ENCODE measurements at places on chromosomes 16 and 17. TPM values are rescaled to one million over a fixed set of nuclear protein-coding genes. Genes with fewer than 3 reads are reported as not detected.
A peak's percentile ranks its signal among the peaks of the same experiment; 100 is the strongest.

GRCh38 chr17:65556014-65556909 is 5.2 kb downstream of the AXIN2 start:
- peak; percentile 90 for DNase-seq

DNA sequence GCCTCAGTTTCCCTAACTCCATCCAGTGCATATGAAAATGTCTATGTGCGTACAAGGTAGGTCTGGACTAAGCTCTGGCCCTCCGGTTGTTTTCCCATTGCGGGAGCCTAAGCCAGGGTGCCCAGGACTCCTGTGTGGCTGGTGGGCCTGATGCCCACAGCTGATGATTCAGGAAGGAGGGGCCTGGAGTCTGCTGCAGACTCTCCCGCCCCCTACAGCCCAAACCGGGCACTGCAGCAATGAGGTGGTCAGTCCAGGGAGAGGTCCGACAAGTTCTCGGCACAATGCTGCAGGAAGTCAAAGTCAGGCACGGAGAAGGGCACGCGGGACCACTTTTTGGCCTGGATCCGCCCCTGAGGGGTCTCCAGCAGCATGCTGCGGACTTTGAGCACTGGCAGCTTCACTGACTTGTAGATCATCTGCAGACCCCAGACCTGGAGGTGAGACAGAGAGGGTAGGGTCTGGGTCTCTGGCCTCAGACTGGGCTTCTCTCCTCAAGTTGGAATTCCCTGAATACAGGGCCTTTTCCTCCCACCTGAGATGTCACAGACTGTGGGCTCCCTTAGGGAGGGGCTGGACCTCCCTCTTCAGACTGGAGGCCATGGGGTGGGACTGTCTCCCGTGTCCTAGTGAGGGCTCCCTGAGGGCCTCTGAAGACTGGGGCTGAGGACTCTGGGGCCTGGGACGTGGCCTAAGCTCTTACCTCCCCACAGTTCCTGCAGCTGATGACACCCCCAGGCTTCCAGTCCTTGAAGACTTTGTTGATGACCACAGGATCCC is 3.4 kb upstream of the ZNF385C start:
- peak; percentile 79 for DNase-seq

DNA sequence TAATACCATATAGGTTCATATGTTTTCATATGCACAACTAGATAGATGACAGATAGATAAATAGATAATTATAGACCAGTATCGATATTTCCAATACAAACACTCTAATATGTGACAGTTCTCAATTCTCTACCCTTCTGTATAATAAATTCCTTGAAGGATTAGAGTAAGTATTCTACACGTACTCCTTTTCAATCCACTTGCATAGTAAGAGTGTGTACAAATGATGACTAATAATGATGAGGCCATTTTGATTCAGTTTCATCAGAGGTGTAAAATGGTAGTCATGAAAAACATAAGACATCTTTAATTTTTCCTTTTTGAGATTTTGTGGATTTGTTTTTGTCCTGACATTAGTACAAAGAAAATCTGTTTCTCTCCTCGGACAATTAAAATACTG is 188.3 kb upstream of the WSB1 start:
- DNase-seq: no peak

DNA sequence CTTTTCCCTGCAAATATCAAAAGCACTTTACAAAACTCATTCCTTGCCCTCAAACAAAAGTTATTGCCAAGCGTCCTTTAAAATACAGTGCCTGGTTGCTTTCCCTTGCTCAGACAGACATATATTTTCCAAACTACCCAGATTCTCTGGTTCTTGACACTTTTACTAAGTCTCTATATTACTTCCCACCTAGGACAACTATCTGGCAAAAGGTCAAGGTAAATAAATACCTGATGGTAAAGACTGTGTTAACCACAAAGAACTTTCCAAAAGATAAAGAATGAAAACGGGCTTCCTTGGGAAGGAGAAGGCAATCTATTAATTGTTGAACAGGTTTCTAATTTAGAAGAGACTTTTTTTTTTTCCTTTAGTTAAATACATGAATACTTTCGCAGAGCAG is 1.9 kb downstream of the HS3ST3A1 start:
- DNase-seq: no peak

- DNase-seq: no peak
These were observed 502.8 kb upstream of the CDH11 start for GRCh38 chr16:65624666-65625065.

The ACOX1 gene
- total RNA-seq: 9.7 TPM
